ENCODE measurements at places on chromosomes 2 and 18.

- no peak for DNase-seq
- no peaks in the 10 kb centered on the region for H3K27me3 ChIP-seq
- H3K27ac ChIP-seq, result no peak overlapping the region
- H3K4me3 ChIP-seq, result no peak overlapping the region
Measured at GRCh38 chr2:70716951-70717350, 51.0 kb downstream of the ADD2 start.

DNA sequence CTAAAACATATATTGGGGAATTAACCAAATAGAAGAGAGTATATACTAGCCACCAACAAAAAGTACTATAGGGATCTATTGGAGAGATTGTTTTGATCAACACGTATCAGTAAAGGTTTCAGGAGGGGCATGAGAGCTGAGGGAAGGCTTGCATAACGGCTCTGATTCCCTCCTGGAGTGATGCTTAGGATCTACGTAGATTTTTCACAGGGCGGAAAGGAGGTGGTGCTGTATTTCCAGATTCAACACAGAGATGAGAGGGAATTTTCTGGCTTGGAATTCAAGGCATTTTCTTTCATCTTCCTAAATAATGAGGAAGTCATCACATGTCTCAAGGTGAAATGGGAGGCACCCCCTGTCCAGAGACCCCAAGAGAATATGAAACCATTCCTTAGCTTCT lies 443.8 kb downstream of the CMPK2 start:
- no peaks in the 10 kb centered on the region for H3K27me3 ChIP-seq
- no peak for DNase-seq
- no peak overlapping the region for H3K4me3 ChIP-seq
- no peaks in the 10 kb centered on the region for H3K4me1 ChIP-seq
- H3K36me3 ChIP-seq, result no peaks in the 10 kb centered on the region

DNA sequence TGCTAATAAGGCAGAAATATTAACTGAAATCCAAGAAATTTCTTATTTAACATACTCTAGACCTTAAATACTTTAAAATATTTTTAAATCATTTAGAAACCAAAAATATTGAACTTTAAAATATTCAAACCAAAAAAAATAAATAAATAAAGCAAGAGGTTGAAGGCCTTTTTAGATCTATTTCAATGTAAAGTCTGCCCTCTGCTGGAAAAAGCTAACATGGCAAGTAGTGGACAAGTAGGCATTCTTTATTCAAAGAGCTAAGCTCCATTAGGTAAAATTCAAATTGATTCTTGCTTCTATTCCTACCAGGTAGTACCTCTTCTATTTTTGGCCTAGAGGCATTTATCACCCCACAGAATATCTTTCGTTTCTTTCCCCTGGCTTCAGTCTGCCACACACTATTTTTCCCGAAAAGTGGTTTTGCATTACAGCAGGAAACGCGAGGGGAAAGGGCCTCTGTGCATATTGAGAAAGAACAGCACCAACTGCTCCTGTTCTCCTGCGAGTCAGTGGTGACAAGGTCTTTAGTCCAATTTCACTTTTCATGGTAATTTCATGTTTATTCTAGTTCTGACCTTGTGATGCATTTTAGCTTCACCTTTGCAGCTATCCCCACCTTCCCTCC lies 20.4 kb downstream of the IFIH1 start:
- no peaks in the 10 kb centered on the region for H3K36me3 ChIP-seq
- no peak overlapping the region for H3K27ac ChIP-seq
- no peak for DNase-seq
- no peak overlapping the region for H3K4me3 ChIP-seq

DNA sequence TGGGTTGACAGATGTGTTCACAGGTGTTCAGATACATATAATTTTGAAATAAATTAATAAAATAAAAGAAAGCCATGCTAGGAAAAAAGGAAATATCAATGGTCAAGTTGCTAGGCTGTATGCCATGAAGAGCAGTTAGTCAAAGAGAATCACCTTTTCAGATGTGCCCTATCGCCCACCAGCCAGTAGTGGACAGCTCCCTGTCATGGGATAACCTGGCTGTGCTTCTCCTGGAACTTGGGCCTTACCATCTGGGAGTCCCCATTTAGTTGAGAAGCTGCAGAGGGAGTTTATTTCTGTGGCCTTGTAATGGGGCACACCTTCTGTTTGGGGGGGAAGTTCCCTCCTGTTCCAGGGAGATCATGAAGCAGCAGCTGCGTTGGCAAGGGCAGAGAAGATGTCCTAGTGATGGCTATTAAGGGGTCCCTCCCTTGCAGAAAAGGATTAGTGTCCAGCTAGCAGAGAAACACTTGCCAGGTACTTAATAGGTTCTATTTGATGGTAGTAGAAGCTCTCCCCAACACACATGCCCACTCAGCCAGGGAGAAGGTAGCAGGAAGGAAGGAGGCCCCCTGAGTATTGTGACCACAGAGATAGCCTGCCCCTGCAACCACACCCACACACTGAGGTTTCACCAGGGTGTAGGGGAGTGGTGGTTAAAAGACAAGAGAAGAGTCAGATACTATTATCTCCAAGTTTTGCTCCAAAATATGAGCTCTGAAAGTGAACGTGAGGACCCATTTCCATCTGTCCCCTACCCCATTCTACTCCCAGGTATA lies 117.7 kb downstream of the B3GNT2 start:
- no peak for DNase-seq
- H3K27me3 ChIP-seq, result no peaks in the 10 kb centered on the region
- H3K4me1 ChIP-seq, result no peaks in the 10 kb centered on the region
- no peak overlapping the region for H3K4me3 ChIP-seq
- H3K36me3 ChIP-seq, result no peaks in the 10 kb centered on the region

GRCh38 chr2:236748801-236749200 lies 179.2 kb downstream of the ACKR3 start:
- no peaks in the 10 kb centered on the region for H3K36me3 ChIP-seq

GRCh38 chr2:150866431-150866830 lies 379.0 kb upstream of the RND3 start:
- H3K4me1 ChIP-seq, result no peaks in the 10 kb centered on the region
- no peak overlapping the region for H3K27ac ChIP-seq
- no peaks in the 10 kb centered on the region for H3K36me3 ChIP-seq
- no peaks in the 10 kb centered on the region for H3K27me3 ChIP-seq
- no peak for DNase-seq

DNA sequence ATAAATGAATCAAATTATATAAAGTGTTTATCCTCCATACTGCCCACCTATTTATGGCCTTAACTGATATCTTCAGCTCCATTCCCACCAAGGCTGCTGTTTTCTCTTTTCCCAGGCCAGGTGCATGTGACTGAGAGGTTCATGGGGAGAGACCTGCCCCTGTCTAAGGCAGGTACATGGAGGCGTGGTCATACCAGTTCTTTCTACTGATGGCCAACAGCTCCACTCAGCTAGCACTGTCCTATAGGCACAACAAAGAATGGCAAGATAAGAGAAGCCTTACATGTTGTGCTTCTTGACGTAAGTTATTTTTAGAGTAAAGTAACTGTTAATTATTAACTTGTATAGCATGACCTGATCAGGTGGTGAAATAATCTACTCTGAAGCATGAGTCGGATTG lies 16.8 kb downstream of the AKAIN1 start:
- no peaks in the 10 kb centered on the region for H3K27me3 ChIP-seq
- H3K4me1 ChIP-seq, result no peaks in the 10 kb centered on the region
- H3K4me3 ChIP-seq, result no peak overlapping the region
- H3K36me3 ChIP-seq, result no peaks in the 10 kb centered on the region
- H3K27ac ChIP-seq, result no peak overlapping the region

- no peaks in the 10 kb centered on the region for H3K27me3 ChIP-seq
- H3K4me1 ChIP-seq, result no peaks in the 10 kb centered on the region
- no peak overlapping the region for H3K27ac ChIP-seq
- DNase-seq, result no peak
- H3K4me3 ChIP-seq, result no peak overlapping the region
- H3K36me3 ChIP-seq, result no peaks in the 10 kb centered on the region
Measured at GRCh38 chr2:27191070-27191829, 20.6 kb upstream of the ATRAID start.

- no peaks in the 10 kb centered on the region for H3K27me3 ChIP-seq
- H3K36me3 ChIP-seq, result no peaks in the 10 kb centered on the region
- H3K4me1 ChIP-seq, result no peaks in the 10 kb centered on the region
- DNase-seq, result no peak
- H3K27ac ChIP-seq, result no peak overlapping the region
- no peak overlapping the region for H3K4me3 ChIP-seq
Measured at GRCh38 chr2:25844089-25844488, 34.2 kb downstream of the ASXL2 start.

DNA sequence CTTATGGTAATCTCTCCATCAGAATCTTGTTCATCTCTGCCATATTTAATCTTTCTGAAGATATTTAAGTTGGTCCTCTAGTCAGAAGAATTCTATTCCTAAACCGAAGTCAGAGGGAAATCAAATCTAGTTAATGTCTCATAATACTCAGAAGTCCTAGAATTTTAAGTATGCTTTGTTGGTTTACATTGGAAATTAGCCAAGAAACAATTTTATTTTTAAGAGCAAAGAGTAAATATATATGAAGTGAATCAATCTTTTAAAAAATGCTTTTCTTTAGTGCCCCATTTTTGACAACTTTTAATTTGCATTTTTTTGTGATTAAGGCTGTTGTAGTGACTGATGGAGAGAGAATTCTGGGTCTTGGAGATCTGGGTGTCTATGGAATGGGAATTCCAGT lies 38.1 kb downstream of the ME2 start:
- H3K36me3 ChIP-seq, result no peaks in the 10 kb centered on the region
- H3K27ac ChIP-seq, result no peak overlapping the region
- H3K4me3 ChIP-seq, result no peak overlapping the region
- DNase-seq, result no peak

GRCh38 chr2:64626963-64627760 lies 26.6 kb downstream of the SERTAD2 start:
- H3K36me3 ChIP-seq, result no peaks in the 10 kb centered on the region
- H3K27me3 ChIP-seq, result no peaks in the 10 kb centered on the region
- no peak for DNase-seq
- H3K27ac ChIP-seq, result no peak overlapping the region
- no peak overlapping the region for H3K4me3 ChIP-seq

Measured in breast epithelium (tissue), 4 donors.